ENCODE measurements at places on chromosomes 5 and 9.

GRCh38 chr9:116654059-116654355 lies 33.1 kb upstream of the TRIM32 start:
- DNase-seq = no peak

DNA sequence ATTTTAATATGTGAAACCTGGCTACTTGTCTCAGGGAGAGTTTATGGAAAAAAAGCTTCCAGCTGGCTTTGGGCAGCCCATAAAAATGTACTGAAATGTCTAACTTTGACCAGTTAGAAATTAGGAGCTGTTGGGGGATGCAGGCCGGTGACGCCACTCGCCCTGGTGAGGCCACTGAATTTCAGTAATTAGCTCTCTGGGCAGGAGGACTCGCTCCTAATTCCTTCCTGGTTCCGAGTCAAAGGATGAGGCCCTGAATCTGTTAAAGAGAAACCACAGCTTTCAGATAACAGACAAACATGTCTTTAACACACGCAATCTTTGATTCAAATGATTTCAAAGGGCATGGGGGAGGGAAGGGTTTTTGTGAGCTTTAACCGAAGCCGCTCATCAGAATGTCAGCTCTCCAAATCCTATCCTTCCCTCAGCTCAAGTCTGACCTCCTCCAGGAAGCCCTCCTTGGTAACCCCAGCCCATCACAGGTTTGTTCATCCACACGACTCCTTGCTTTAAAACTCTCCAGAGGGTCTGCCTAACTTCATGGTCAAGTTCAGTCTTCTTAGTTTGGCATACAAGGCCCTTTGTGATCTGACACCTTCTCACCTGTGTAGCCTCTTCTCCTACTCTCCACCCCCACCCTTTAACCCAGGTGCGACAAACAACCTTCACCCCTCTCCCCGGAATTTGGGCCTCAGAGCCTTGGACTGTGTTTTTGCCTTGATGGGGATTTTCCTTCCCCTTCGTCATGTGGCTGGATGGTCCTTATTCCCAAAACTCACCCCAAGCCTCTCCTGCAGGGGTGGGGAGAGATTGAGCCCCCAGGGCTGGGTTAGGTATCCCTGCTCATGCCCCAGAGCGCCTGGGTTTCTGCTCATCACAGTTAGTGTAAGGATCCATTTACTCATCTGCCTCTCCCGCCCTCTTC lies 13.6 kb upstream of the PHF19 start:
- peak; percentile 70 for DNase-seq

GRCh38 chr5:93677359-93677891 lies 64.0 kb downstream of the POU5F2 start:
- no peak for DNase-seq

GRCh38 chr5:8756498-8757084 lies 789.3 kb downstream of the SEMA5A start:
- DNase-seq = no peak

DNA sequence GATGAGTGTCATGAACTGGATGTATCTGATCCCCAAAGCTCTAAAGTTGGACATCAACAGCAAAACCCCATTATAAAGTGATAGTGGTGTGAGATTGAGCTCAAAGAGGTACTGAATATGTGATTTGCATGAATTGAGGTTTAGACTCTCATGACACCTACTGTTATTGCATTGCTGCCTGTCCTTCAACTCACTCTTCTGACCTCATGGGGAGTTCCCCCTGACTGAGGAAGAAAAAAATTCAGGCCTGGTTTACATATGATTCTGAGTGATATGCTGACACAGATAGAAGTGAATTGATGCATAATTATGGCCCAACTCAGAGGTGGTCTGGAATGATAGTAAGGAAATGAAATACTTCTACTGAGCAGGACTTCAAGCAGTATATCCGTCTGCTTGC lies 76.2 kb upstream of the CHD1 start:
- peak; percentile 40 for DNase-seq

DNA sequence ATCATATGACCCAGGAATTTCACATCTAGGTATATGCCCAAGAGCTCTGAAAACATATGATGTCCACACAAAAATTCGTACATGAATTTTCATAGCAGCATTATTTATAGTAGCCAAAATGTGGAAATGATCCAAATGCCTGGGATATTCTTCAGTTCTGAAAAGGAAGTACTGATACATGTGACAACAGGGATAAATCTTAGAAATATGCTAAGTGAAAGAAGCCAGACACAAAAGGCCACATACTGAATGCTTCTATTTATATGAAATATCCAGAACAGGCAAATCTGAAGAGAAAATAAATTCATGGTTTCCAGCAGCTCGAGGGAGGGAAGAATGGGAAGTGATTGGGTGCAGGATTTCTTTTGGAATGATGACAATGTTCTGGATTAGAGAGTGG lies 16.8 kb upstream of the ZBTB43 start:
- no peak for DNase-seq

DNA sequence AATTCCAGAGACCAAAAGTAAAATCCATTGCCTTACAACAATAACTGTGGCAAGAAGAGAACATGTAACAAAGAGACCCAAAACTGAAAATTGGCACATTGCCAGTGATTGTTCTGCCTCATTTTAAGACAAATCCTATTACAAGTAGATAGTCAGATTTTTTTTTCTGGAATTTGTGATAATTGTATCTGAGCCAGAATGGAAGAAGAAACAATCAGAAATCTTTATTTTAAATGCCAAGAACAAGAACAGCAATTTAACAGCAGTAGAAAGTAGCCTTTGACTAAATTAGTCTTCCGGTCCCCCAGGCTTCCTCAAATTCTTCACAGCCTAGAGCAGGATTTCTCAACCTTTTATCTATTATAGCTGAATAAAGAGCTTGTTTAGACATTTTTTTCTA lies 106.7 kb upstream of the PTPN3 start:
- no peak for DNase-seq

DNA sequence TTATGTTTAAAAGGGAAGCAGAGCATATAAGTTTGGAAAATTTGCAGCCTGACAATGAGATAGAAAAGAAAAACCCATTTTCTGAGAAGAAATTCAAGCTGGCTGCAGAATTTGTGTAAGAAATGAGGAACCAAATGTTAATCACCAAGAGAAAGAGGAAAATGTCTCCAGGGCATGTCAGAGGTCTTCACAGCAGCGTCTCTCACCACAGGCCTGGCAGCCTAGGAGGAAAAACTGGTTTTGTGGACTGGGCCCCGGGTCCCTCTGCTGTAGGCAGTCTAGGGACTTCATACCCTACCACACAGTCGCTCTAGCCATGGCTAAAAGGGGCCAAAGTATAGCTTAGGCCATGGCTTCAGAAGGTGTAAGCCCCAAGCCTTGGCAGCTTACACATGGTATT lies 32.1 kb upstream of the HSD17B4 start:
- DNase-seq = no peak

- no peak for DNase-seq
Measured at GRCh38 chr5:125719681-125720347, 703.4 kb upstream of the GRAMD2B start.

- DNase-seq = no peak
Measured at GRCh38 chr5:179268399-179268952, 76.8 kb downstream of the ADAMTS2 start.

GRCh38 chr5:25701936-25702335 lies 1057.2 kb upstream of the CDH10 start:
- DNase-seq = no peak

GRCh38 chr9:121069396-121069795 lies 5.4 kb upstream of the CNTRL start:
- no peak for DNase-seq

DNA sequence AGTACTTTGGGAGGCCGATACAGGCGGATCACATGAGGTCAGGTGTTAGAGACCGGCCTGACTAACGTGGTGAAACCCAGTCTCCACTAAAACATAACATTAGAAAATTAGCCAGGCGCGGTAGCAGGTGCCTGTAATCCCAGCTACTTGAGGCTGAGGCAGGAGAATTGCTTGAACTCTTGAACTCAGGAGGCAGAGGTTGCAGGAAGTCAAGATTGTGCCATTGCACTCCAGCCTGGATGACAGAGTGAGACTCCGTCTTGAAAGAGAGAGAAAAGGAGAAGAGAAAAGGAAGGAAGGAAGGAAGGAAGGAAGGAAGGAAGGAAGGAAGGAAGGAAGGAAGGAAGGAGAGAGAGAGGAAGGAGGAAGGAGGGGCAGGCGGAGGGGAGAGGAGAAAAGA lies 45.1 kb downstream of the MYO10 start:
- DNase-seq = no peak

DNA sequence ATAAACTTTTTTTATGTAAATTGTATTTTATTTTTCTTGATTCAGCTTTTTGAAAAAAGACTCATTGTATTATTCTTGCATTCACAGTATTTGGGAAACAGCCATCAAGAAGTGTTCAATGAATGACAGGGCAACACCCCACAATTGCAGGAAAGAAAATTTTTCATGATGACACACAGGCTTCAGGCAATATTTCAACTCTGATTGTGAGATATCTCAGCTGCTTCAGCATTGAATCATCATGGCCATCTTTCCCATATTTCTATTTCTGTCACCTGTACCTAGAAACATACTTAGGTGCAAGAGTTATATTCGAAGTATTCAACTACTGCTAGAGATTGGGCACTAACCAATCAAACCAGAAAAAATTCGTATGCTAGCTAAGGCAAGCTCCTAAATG lies 446.0 kb downstream of the ISL1 start:
- no peak for DNase-seq

DNA sequence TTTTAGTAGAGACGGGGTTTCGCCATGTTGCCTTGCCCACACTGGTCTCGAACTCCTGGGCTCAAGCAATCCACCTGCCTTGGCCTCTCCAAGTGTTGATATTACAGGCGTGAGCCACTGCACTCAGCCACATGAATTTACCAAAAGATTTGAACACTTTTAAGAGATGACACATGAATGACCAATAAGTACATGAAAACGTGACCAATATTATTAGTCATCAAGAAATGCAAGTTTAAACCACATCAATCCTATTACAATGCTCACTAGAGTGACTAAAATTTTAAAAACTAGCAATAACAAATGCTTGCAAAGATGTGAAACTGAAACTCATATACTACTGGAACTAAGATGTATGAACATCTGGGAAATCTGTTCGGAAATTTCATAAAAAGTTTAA lies 54.3 kb downstream of the NR6A1 start:
- no peak for DNase-seq

GRCh38 chr5:142816531-142817430 lies 46.6 kb downstream of the ARHGAP26 start:
- no peak for DNase-seq

DNA sequence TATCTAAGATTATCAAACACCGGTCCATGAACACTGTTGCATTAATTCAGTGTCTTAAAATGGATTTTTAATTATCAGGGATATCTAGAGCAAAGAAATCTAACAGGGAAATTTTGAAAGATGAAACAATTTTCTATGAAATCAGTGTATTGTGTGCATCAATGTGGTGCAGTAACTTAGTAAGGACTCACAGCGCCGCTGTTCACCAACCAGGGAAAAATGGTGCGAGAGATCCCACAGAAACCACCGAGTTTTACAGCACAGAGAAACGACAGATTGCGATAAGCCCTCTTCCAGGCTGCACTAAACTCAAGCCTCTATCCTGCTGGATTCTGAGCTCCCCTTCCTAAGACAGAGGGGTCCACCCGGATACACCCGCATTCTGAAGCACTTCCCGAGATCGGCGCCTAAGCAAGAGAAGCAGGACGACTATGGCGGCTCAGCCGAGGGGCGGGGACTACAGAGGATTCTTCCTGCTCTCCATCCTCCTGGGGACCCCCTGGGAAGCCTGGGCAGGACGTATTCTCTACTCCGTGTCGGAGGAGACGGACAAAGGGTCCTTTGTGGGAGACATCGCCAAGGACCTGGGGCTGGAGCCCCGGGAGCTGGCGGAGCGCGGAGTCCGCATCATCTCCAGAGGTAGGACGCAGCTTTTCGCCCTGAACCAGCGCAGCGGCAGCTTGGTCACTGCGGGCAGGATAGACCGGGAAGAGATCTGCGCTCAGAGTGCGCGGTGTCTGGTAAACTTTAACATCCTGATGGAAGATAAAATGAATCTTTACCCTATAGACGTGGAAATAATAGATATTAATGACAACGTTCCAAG lies at the start of gene PCDHGA7:
TSS of gene PCDHGA7 (plus strand) at position 274 of the 826 bp plus-strand sequence. CDS start at position 432, 158 bp downstream.
- DNase-seq = no peak

DNA sequence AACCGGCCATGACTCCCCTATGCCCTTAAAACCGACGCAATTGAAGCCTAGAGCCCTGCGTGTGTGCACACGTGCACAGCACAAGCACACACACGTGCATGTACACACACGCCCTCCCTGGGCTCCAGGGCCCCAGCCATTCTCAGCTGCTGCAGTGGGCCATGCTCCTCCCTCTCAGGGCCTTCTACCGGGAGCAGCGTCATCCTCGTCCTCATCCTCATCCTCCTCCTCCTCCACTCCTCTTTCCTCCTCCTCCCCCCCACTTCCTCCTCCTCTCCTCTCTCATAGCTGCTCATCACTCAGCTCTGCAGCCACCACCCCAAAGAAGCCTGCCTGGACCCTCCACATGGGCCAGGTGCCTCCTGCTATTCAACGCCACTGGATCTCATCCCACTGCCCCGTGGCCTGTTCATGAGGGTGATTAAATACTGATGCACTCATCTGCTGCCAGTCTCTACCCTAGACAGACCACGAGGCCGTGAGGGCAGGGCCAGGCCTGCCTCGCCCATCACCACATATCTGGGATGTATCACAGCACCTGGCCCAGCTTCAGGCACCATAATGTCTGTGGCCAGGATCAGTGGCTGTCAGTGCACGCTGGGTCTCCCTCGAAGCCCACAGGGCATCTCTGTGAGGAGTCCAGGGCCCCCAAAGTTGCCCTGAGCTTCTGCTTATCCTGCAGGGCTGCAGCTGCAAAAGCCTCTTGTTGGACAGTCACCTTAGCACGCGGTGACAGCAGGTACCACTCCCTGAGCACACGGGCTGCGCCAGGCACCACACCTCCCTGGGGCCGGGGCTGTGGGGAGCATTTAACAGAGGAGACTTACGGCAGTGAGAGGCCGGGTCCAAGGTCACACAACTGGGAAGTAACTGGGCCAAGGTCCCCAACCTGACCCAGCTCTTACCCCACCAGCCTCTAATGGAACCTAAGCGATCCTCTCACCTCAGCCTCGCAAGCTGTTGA lies 9.8 kb downstream of the FAM78A start:
- DNase-seq = no peak

GRCh38 chr5:171914726-171915338 lies 91.6 kb downstream of the FBXW11 start:
- no peak for DNase-seq

DNA sequence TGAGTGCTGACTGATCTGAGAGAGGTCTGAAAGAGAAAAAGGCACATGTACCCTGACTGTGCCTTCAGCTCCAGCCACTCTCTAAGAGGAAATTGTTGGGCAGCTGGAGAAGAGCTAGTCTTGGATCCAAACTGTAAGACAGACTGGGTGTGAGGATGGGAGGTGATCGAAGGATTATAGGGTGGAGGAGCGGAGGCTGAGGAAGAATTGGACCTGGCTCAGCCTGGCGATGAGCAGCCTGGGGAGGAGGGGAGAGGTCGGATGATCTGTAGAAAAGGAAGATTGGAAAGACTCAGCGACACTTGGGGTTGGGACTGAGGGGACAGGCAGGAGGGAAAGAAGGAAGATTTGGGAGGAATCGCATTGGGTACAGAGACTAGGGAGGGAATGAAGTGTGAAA lies 98.6 kb upstream of the SLC25A48 start:
- no peak for DNase-seq

- no peak for DNase-seq
Measured at GRCh38 chr9:6843742-6844141, 86.0 kb downstream of the KDM4C start.
